Stimulated activated CD8-positive, alpha-beta memory T cell treated with anti-CD3 and anti-CD28 coated beads, Interleukin-7, amount 100 ng/mL, for 48 hours (primary cell): ENCODE measurements at places on chromosomes 16 and 17.

DNA sequence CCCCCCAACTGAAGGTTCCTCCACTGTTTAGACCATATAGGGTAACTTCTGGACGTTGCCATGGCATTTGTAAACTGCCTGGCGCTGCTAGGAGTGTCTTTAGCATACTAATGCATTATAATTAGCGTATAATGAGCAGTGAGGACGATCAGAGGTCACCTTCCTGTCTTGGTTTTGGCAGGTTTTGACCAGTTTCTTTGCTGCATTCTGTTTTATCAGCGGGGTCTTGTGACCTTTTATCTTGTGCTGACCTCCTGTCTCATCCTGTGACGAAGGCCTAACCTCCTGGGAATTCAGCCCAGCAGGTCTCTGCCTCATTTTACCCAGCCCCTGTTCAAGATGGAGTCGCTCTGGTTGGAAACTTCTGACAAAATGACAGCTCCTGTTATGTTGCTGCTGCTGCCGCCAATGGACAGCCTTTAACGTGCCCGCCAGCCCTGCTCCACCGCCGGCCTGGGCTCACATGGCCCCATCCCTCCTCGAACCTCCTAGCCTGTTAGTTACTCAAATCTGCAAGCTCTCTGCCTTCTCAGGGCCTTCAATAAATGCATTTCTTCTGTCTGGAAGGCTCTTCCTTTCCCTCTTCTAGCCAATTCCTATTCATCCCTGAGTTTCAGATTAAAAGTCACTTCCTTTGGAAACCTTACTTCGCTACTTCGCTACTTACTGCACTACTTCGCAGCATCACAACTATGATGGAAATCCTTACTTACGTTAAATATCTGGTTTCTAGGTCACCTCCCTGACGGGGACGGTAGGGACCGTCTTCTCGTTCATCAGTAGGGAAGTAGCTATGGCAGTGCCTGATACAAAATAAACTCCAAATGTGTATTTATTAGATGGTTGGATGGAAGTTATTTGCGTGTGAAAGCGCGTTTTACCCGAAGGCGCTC lies 640 bp upstream of the NAGLU start:
- no peak for DNase-seq

DNA sequence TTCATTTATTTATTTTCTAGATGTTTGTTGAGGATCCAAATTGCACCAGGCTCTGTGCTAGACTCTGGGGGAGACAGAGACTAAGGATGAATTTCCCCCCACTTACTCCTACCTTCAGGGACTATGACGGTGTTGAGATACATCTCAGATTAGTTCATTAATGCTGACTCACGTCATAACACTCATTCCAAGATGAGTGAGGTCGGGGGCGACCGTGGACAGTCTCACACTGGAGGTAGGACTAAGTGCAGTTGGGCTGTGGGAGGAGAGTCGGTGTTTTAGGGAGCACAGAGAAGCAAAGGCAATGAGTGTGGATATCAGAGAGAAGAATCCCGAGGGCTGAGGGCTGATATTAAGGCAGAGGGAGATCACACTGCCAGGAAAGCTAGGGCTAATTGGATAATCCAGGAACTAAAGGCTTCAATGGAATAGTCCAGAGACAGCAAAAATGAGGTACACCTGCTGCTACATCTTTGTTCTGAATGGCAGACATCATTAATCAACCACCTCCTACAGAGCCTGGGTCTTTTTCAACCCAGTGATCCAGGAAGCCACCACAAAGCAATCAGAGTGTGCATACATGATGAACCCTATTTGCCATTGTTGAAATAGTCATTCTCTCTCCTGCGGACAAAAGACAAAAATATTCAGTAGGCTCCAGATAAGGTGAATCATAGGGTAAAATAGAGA lies 38.6 kb upstream of the CACNG4 start:
- DNase-seq, result no peak

DNA sequence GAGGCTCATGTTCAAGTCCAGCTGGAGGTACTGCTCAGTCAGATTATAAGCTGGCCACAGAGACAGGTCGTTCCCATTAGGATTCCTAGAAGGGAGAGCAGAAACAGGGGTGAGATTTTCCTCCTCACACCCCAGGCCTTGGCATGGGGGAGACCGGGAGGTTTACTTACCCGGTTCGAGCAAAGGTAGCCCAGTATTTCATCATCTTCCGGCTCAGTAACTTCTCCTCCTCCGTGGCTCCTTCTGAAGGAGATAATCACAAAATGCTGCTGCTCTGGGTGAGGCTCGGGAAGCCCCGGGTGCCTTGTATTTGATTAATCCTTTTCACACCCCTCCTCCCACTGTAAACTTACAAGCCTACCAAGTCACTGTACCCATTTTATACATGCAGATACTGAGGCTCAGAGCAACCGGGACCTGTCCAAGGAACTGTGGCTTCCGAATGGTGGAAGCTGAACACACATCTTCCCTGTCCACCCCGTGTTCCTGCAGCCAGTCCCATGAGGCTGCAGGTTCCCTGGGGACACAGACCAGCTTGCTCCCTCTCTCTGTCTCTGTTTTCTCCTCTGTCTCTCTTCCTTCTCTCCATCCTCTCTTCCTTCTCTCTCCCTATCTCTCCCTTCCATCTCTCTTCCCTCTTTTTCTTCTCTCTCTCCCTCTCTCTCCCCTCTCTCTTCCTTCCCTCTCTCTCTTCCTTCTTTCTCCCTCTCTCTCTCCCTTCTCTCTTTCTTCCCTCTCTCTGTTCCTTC lies 13.9 kb upstream of the CES1 start:
- DNase-seq, result no peak

DNA sequence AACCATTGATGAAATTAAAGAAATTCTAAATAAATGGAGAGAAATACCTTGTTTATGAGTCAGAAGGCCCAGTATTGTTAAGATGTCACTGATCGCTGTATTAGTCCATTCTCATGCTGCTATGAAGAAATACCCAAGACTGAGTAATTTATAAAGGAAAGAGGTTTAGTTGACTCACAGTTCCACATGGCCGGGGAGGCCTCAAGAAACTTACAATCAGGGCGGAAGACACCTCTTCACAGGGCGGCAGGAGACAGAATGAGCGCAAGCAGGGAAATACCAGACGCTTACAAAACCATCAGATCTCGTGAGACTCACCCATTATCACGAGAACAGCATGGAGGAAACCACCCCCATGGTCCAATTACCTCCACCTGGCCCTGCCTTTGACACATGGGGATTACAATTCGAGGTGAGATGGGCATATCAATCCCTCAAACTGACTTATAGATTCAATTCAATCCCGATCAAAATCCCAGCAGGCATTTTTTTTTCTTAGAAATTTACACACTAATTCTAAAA lies 157.2 kb downstream of the ENGASE start:
- no peak for DNase-seq

DNA sequence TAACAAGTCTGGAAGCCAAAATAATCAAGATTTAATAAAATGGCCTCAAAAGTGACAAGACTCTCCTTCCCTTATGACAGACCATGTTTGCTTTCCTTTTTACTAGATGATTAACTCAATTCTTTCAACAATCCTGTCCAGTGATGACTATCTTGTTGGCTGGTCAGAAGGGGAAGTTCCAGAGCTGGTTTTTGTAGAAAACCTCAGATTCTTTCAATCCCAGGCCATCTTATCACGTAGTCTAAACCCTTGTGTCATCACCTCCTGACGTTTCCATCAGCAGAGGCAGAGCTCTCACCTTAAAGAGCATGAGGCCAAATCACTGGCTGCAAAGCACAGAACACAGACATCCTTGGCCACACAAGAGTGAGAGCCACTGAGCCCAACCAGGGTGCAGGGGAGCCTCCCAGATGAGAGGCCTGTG lies 125.3 kb downstream of the ANKRD11 start:
- DNase-seq, result no peak

DNA sequence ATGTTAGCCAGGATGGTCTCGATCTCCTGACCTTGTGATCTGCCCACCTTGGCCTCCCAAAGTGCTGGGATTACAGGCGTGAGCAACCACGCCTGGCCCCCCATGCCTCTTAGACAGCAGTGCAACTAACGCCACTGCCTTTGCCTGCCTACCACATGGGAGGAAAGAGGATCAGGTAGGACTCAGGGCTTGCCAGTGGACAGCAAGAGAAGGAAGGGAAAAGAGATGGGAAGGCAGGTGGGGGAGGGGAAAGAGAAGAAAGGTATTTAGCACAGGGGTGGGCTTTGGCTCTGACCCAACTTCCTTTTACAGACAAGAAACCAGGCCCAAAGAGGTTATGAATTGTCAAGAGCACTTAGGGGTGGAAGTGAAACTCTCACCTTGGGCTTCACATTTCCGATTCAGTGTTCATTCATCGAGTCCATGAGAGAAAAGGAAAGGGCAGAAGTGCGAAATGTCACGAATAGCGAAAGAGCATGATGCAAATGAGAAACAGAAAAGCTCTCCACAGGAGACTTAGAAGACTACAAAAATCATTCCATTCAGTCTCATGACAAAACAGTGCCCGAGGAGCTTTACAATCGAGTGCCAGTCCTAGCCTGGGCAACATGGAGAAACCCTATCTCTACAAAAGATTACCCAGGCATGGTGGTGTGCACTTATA lies 36.4 kb downstream of the CDK5R1 start:
- no peak for DNase-seq

GRCh38 chr17:38430316-38430715 lies 2.1 kb downstream of the ARHGAP23 start:
- no peak for DNase-seq

- no peak for DNase-seq
These were observed 508.9 kb downstream of the WWOX start for GRCh38 chr16:78608305-78608776.

DNA sequence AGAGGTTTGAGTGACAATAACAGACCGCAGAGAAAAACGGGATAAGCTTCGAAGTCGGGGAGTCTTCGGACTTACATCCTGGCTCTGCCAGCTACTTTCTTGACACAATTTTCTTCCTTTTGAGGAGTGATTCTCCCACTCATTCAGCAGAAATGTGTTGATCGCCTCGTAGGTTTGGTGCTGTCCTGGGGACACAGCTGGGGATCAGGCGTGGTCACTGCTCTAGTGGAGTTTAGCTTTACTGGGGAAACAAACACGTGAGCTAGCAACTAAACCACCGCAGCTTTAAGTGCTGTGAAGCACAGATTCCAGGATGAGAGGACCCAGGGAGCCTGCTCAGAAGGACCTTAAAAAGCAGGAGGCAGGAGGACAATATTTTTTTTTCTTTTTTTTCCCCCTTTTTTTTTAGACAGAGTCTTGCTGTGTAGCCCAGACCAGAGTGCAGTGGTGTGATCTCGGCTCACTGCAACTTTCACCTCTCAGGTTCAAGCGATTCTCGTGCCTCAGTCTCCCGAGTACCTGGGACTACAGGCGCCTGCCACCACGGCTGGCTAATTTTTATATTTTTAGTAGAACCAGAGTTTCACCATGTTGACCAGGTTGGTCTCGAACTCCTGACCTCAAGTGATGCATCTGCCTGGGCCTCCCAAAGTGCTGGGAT lies 858 bp downstream of the NUBP1 start:
- DNase-seq, result no peak

DNA sequence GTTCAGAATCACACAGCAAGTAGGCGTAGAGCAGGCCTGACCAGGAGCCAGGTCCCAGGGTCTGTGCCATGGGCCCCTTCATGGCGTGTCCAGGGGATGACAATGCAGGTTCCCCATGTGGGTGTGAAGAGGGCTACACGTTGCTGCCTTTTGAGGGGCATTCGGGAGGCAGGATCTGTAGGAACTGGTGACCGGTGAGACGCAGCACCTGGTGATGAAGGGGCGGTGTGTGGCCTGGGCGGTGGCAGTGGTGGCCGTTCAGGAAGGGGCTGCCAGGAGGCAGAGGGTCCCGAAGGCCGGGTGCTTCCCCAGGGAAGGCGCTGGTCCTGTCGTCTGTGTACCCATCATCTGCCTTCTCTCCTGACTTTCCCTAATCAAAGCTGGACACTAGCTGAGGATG lies 34.6 kb downstream of the ZNF750 start:
- DNase-seq, result no peak

DNA sequence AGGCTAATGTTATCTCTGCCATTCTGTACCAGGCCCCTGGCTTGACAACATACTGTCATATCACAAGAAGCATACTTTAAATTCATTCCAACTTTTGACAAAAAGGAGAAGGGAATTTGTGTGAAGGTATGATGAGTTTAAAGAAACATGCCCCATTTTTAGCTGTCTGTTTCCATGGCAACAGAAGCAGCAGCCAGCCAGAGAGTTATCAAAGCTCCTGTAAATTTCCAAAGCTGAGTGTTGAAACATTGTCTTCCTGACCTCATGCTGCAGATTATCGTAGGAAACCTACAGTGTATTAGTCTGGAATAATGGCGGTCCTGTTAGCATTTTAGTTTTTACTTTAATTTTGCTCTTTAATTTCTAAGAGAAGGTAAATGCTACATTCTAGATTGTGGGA lies 124.9 kb downstream of the MRTFB start:
- DNase-seq, result no peak

GRCh38 chr17:3602499-3602898 lies 6.7 kb downstream of the TRPV1 start:
- no peak for DNase-seq

- DNase-seq, result no peak
These were observed 41.6 kb upstream of the GSE1 start for GRCh38 chr16:85571563-85571812.

DNA sequence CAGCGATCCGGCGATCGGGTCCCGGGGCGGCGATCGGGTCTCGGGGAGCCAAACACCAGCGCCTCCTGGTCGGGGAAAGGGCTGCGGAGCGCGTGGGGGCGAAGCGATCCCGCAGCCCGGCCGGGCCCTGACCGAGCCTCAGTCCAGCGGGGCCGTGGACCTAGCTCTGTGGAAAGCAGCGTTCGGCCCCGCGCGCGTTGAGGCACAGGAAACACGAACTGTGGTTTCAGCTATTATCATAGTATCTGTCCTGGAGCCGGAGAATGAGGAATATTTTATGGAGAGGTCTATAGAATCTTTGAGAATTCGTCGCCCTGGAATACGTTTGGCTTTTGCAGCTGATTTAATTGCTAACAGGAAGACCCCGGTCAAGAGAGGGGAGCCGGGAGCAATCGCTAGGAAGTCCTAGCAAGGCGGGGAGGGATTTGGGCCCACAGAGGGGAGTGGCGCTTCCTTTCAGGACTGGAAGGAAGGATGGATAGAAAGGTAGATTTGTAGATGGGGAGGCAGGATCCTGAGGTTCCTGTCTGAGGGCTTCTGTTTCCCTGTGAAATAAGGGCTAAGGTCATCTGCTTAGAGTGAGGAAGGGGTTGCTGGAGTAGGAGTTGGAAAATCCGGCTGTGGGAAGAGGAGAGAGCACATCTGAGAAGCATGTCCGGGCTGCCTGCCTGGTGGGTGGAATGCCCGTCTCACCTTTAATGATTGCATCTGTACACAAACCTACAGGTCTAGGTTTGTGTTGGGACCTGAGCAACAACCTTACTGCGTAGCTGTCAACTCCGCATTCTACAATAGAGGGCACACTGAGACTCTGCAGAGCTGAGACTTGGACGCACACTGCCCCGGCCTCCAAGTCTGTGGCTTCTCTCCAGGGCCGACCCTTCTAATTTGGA lies 770 bp downstream of the CCNF start:
- DNase-seq, result no peak
